ENCODE measurements at places on chromosomes 4 and X. TPM values are rescaled to one million over a fixed set of nuclear protein-coding genes. Genes with fewer than 3 reads are reported as not detected.

The TMEM271 gene
- not detected for total RNA-seq

The BTC gene
- total RNA-seq, result 2.0 TPM

The NDNF gene
- 4.8 TPM for total RNA-seq

The BMX gene
- 5.7 TPM for total RNA-seq

The RBMX gene
- 212 TPM for total RNA-seq

The ATP5ME gene
- total RNA-seq, result 123 TPM

The CFAP47 gene
- not detected for total RNA-seq
